ENCODE measurements at places on chromosomes 2 and 18.

GRCh38 chr2:96636551-96637171, 1.5 kb downstream of the KANSL3 start:
- DNase-seq: no peak

DNA sequence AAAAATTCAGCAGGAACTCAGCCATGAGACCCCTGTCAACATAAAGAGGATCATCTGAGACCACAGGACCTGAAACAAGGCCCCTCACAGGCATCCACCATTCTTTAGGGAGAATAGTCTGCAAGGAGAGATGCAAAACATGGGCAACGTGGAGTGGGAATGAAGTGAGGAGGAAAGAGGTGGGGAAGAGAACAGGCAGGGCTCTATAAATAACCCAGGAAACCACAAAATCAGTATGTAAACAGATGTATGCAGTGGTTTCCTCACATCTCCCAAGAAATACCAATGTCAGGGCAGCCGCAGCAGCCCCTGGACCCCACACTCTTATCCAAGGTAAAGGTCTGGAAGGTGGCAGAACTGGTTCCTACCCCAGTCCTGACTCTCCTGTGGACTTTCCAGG, 168.5 kb downstream of the EN1 start:
- DNase-seq: no peak

- DNase-seq: no peak
Observed at GRCh38 chr18:35581898-35582641, 530 bp downstream of the GALNT1 start.

DNA sequence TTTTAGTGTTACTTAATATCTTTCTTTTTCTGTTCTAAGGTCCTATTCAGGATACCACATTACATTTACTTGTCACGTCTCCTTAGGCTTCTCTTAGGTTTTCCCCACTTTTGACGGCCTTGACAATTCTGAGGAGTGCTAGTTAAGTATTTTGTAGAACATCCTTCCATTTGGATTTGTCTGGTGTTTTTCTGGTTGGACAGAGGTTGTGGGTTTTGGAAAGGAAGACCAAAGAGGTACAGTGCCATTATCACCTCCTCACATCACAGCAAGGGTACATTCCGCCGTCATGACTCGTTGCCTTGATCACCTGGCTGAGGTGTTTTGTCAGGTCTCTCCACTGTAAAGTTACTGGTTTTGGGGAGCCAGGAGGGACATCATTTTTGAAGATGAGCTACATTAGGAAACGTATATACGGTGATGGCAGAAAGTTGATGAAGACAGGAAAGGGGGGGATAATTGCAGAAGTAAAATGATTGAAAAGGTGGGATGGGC, 88.4 kb upstream of the TMEM247 start:
- no peak for DNase-seq

DNA sequence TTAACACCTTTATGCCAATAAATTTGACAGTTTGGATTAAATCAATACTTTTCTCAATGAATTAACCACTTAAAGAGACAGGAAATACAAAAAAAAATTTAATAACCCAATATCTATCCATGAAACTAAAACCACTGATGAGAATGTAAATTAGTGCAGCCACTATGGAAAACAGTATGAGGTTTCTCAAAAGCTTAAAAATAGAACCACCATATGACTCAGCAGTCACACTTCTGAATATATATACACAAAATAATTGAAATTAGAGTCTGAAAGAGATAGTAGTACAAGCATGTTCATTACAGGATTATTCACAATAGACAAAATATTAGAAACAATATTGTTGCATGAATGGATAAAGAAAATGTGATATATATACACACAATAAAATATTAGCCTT, 382.1 kb upstream of the SETBP1 start:
- no peak for DNase-seq

GRCh38 chr2:240386326-240386725, 49.1 kb upstream of the GPC1 start:
- no peak for DNase-seq

DNA sequence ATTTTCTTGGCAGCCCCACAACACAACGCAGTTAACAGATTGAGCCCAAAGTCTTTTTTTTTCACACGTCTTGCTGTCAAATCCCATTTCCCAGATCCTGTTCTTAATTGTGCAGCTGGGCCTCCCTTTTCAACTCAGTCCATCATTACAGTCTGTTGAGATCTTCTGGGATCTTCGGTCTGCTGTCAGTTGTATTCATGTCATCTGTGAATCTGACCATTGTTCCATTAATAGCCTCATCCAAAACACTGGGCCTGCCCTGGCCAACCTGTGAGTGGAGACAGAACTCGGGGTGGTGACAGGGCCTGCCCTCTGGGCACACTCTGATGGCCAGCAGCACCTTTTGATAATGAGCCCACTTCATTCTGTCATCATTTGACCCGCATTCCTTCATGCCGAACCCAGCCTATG, 39.7 kb upstream of the SEMA4C start:
- no peak for DNase-seq

GRCh38 chr2:100188326-100188725, 45.9 kb upstream of the AFF3 start:
- DNase-seq: no peak

DNA sequence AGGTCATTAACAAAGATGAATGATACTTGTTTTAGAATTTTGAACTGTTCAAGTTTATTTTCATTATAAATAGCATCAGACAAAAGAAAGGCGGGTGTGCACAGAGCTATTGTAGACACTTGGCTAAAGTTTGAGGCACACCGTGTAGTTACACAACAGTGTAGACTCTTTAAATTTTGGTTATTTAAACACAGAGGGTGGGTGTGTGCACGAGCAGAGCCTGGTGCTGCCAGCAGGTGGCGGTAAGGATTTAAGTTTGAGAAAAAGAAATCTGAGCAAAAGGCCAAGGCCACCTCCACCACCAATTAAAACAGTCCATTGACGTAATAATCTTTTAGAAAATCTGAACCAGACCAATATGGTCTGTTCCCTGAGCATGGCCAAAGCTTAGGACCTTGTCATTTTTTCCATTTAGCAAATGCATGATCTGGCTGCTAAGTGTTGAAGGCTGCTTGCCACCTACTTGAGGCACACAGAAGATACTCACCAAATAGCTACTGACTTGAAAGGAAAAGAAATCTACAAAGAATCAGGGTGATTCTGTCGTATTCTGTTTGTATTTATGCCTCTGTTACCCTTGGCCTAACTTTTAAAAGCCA, 14.3 kb downstream of the COPS7B start:
- no peak for DNase-seq

- DNase-seq: no peak
Observed at GRCh38 chr2:42214669-42215068, 45.5 kb downstream of the EML4 start.

- no peak for DNase-seq
Observed at GRCh38 chr2:237097911-237098702, 12.4 kb downstream of the COPS8 start.

- DNase-seq: no peak
Observed at GRCh38 chr2:59077981-59078531, 836.9 kb upstream of the FANCL start.

DNA sequence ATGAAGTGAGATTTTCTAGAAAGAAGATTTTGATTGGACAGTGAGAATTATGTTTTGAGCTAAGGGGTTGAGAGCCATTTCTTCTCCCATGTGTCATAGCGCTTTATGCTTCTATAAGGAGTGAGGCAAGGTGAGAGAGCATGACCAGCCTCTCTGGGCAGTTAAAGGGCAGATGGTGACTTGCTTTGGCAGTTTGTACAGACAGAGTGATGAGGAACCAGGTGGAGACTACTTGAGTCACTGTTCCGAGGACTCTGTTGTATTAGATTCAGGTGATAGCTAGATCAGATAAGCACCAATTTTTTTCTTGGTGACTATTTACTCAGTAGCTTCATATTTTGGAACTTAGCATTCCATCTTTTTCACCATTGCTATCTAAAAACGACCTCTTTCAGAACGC, 4.5 kb downstream of the CRIM1 start:
- no peak for DNase-seq

- DNase-seq: no peak
Observed at GRCh38 chr2:234399451-234400246, 97.2 kb downstream of the ARL4C start.

DNA sequence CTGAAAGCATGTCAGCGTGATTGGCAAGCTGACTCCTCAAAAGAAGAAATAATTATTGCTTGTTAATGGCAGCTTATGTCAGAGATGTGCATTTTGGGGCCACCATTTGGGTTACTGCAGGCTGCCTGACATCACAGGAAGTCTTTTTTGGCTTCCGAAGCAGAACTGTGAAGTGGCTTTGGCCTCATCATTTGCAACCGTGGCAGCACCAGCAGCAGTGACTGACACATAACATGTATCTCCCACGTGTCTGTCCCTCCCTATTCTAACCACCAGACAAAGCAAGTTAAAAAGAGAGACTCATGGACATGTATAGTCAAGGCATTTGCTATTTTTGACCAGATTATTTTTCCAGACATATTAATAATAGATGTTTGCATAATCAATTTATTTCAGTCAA, 488.7 kb upstream of the ACVR2A start:
- no peak for DNase-seq

GRCh38 chr2:146119586-146119985, 1599.7 kb upstream of the ZEB2 start:
- DNase-seq: no peak

DNA sequence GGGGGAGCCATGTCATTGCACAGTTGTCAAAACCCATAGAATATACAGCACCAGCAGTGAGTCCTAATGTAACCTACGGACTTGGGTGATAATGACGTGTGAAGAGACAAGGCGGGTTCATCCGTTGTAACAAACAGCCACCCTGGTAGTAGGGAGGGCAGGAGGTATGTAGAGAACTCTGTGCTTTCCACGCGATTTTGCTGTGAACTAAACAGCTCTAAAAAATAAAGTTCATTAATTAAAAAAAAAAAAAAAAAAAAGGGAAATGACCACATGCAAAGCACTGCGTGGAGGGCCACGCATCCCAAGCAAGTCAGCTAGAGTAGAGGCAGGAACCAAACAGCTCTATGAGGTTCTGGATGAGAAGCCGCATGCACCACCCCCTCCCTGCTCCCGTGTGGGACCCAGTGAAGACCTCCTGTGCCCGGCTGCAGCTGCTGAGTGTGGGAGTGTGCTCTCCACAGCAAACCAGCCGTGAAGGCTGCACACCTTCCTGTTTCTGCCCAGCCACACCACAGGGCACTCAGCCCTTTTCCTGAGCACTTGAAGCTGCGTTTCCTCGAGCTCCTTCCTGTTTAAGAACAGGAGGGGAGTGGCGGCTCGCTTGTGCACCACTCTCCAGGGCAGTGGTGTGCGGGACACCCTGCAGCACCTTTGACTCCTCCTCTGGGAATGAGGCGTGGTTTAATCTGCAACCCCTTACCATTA, 65.6 kb downstream of the ODC1 start:
- peak; percentile 89 for DNase-seq

GRCh38 chr2:120445449-120446143, 99.7 kb downstream of the INHBB start:
- DNase-seq: no peak

DNA sequence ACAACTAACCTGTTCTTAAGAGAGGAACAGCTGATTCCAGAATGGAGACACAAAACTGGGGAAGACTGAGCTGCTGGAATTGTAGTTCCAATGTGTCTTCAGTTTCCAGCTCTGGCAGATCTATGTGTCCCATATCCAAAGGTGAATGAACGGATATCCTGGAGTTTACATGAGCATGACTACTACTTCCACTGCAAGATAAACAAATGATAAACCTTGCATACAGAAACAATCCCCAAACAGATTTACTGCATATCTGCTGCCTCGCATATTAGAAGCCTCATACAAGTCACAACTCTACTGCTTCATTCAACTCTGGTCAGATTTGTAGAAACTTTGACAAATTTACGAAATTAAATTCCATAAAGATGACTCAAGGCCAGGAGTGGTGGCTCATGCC, 15.0 kb downstream of the RTTN start:
- no peak for DNase-seq

- DNase-seq: no peak
Observed at GRCh38 chr2:43268066-43268953, 41.9 kb upstream of the ZFP36L2 start.

- DNase-seq: no peak
Observed at GRCh38 chr2:170488807-170489206, 226.3 kb upstream of the SP5 start.

DNA sequence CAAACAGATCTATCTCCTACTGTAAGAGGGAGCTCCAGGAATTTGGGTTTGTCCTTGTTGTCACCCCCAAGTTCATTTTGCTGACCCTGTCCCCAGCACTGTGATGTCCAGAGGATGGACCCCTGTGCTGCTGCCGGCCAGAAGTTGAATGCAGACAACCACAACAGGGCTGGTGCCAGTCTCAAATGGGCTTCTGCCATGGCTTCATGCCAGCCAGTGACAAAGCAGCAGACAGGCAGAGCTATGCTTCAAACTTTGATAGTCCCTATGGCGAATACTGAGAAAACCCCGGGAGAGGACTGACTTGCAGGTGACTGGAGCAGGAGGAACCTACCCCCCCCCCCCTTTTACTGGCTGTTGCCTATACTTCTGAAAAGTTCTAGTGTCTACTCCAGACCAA, 3.2 kb downstream of the SMAD7 start:
- DNase-seq: no peak

DNA sequence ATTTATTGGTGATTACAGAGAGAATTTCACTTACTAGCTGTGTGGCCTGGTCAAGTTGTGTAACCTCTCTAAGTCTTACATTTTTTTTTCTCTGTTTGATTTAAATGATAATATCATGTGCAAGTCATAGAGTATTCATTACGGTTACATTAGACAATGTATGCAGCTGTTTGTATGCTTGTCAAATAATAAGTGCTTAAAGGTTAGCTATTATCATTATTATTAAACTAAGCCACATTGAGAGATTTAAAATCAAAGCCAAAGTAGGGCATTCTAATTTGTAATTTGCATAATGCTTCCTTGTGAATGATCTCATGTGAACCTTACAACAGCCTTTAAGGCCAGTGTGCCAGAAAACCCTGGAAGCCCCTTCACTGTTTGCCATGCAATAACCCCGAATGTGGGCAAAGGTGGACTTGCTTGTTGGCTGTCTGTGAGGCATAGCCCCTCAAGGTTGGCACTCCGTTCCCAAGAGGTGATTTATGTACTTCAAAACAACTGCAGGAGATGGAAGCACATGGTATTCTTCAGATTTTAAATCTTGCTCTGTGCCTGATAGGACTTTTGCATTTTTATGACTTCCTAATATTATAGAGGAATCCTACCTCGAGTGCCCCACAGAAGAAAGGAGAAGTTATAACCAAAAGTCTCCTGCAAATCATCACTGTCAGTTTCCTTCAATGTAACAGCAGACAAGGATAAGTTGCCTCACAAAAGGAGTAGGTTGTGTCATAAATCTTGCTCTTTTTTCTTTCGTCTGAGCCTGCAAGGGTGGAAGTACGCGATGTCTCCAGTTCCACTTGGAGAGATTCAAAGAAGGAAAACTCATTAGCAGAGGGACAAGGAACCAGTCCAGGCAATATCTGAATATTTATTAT, 272.0 kb downstream of the TGIF1 start:
- DNase-seq: peak; percentile 49

- DNase-seq: no peak
Observed at GRCh38 chr2:218776488-218776887, 5.5 kb upstream of the CYP27A1 start.

GRCh38 chr18:72376256-72376655, 167.9 kb downstream of the CBLN2 start:
- DNase-seq: no peak
